ENCODE measurements at places on chromosomes 12 and 14.
A peak's percentile ranks its signal among the peaks of the same experiment; 100 is the strongest.

GRCh38 chr12:47725893-47726292 is 603 bp upstream of the ENDOU start:
- DNase-seq, result no peak

- DNase-seq, result no peak
Observed at GRCh38 chr14:94088516-94088915, 7.4 kb downstream of the IFI27L1 start.

GRCh38 chr14:73235531-73236155 is 1.7 kb upstream of the PAPLN start:
- DNase-seq, result no peak

- no peak for DNase-seq
Observed at GRCh38 chr14:75802486-75802885, 141.4 kb downstream of the TTLL5 start.

- no peak for DNase-seq
Observed at GRCh38 chr14:47442211-47442610, 233.2 kb downstream of the MDGA2 start.

DNA sequence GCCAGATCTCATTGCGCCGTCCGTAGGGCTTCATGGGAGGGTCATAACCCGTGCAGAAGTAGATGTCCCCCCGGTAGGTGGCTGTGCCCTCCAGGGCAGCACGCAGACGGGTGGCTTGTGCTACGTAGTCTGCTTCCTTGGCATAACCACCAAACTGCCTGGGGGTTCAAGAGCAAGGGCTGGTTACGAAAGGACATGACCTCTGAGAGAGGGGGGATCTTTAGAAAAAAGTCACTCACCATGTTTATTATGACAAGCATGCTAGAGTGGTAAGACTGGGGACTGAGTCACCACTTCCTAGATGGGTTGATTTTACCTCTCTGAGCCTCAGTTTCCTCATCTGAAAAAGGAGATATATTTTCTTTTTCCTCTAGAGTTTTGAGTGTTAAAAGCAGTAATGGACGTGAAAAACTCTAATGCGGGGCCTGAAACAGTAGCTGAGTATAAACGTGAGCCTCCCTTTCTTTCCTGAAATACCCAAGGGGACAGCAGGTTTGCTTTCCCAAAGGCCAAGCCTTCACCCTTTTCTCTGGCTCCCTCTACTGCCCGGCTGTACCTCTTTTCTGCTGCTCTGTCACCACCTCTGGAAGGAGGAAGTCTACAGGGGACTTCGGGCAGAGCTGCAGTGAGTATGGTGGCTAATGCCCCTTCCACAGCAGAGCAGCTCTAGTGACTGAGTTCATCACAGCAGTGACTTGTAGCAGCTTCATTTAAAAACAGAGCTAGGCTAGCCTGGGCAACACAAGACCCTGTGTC is 23.5 kb upstream of the GPRC5D start:
- no peak for DNase-seq

- DNase-seq, result no peak
Observed at GRCh38 chr12:18798535-18799361, 60.8 kb downstream of the CAPZA3 start.

DNA sequence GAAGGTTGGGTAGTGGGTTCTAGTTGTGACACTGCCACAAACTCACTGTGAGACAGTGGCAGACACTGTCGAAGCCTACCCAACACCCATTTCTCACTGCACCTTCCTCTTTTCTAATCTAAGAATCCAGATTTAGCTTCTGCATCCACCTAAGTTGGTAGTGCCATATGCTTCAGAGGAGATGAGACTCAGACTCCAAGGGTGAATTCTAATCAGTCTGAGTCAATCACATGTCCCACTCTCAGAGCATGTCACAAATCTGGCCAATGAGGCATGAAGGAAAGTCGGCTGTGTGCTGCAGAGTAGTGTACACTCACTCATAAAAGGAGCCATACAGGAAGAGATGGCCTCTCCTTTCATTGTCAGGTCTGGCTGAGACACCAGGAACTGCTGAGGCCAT is 102.1 kb upstream of the RAP1B start:
- no peak for DNase-seq

DNA sequence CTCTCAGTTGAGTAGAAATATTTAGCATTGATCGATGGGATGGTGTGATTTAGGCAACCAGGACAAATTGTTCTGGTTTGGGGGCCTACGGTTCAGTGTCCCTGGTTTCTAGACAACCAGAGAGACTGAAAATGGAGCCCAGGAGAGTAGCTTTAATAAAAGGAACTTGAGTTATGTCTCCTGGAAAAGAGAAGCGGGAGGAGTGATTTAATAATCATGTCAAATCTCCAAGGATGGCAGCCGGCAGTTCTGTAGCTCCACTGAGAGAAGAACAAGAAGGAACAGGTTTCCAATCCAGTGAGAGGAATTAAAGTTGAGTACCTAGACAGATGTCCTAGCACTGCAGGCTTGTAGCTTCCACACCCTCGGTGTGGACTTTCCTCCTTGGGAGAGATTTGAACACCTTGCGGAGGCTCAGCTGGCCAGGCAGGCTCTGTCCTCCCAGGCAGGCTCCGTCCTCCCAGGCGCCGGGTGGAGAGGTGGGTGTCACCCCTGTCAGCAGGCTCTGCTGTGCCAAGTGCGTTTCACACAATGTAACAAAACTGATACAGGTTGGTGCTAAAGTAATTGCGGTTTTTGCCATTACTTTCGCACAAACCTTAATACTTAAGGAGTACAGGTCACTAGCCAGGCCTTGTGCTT is 45.9 kb downstream of the SLC6A12 start:
- no peak for DNase-seq

GRCh38 chr12:44851586-44851985 is 24.5 kb downstream of the NELL2 start:
- DNase-seq, result no peak

DNA sequence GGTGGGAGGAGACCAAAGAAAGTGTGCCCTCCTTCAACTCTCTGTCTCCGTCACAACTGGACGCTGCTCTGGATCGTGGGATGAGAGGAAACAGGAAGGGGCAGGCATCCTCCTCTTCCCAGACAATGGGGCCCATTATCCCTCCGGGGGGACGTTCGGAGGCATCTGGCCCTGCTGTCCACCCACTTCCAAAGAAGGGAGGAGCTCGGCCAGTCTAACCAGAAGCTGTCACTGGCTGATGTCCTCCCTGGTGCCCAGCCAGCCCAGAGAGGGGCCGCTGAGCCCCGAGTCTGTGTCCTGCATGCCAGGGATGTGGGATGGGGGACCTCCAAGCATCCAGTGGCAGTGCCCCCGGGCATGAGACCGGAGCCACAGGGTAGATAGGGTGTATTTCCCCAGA is 39.8 kb upstream of the MEG3 start:
- no peak for DNase-seq

- DNase-seq, result no peak
Observed at GRCh38 chr12:99259040-99259934, 388.3 kb upstream of the GARIN6 start.

GRCh38 chr14:20530771-20531571 is 25.6 kb downstream of the RNASE10 start:
- peak; percentile 68 for DNase-seq

GRCh38 chr12:75334384-75335030 is at the start of gene GLIPR1L1:
TSS of gene GLIPR1L1 (plus strand) at chr12:75334670. CDS start at chr12:75334729, 59 bp downstream.
- peak; percentile 84 for DNase-seq

DNA sequence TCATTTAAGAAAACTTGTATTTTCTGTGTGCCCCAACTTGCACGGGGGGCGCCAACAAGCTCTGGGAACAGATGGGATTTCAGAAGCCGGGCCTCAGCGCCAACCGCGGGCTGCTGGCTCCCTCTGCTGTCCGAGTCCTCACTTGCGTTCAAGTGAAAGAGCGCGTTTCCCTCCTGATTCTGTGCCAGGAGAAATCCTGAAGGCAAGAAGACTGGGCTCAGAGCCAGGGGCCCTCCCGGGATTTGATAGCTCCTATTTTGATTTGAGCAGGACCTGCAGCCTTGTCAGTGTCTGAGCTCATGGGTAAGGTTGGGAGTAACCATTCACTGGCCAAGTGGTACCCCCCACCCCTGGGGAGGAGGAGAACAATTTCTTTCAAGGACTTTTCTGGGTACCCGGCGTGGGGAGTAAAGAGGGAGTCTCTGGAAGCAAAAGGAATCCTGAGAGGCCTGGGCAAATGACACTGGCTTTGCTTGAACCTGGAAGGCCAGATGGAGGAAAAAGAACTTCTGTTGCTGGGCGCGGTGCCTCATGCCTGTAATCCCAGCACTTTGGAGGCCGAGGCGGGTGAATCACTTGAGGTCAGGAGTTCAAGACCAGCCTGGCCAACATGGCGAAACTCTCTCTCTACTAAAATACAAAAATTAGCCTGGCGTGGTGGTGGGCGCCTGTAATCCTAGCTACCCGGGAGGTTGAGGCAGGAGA is 179.0 kb upstream of the RGS6 start:
- DNase-seq, result peak; percentile 66

GRCh38 chr12:30928356-30929244 is 2.1 kb downstream of the TSPAN11 start:
- no peak for DNase-seq

GRCh38 chr12:115870021-115870420 is 407.5 kb downstream of the MED13L start:
- no peak for DNase-seq

DNA sequence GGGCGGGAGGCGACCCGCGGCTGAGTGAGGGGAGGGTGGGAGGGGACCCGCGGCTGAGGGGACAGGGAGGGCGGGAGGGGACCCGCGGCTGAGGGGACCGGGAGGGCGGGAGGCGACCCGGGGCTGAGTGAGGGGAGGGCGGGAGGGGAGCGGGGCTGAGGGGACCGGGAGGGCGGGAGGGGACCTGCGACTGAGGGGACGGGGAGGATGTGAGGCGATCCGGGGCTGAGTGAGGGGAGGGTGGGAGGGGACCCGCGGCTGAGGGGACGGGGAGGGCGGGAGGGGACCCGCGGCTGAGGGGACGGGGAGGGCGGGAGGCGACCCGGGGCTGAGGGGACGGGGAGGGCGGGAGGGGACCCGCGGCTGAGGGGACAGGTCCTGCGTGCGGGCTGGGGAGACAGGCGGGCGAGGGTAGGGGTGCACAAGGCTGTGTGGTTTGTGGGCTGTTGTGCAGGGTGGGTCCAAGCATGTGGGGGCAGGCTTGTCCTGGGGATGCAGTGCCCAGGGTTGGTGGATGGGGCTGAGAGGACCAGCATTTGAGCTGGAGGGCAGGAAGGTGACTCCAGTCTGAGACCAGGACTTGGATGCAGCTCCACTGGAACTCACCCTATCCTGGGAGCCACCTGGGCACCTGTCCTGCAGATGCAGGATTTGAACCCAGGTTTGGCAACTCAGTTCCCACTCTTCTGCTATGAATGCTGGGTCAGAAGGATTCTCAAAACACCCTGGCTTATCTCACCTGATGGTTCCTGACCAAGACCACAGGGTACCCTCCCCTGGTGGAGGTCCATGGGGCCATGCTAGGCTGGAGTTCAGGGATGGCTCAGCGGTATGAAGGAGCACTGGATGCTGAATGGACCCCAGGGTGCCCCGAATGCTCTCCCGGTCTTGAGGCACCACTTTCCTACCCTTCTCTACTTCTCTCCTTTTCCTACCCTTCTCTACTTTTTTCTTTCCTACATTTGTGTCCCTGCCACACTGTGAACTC is 9.4 kb downstream of the PLD4 start:
- DNase-seq, result no peak

DNA sequence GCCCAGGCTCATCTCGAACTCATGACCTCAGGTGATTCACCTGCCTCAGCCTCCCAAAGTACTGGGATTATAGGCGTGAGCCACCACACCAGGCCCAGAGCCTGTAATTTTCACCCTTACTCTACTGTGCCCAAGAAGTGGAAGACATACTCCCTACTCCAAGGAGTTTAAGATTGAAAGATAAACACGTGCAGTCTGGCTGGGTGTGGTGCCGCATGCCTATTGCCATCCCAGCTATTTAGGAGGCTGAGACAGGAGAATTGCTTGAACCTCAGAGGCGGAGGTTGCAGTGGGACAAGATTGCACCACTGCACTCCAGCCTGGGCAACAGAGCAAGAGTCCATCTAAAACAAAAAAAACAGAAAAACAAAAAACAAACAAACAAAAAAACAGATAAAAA is 90.0 kb downstream of the NINJ2 start:
- no peak for DNase-seq

- DNase-seq, result no peak
Observed at GRCh38 chr14:93037351-93037750, 78.4 kb downstream of the ITPK1 start.

- DNase-seq, result no peak
Observed at GRCh38 chr12:103839609-103840461, 1.2 kb downstream of the NT5DC3 start.

DNA sequence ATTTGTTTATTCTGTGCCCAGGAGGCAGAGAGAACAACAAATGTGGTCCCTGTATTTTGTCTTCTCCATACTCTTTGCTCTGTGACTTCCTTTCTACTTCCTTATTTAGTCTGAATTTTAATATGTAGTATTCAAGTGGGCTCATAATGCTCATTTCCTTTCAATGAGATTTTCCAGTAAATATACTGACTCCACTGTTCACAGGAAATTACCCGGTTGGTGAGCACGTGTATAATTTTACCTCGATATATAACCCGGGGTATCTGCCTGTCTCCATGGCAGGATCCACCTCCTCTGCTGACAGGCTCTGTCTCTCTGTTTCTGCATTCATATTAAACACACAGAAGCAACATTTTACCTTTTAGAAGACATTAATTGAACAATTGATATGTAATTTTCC is 166.0 kb downstream of the SLC38A4 start:
- no peak for DNase-seq

DNA sequence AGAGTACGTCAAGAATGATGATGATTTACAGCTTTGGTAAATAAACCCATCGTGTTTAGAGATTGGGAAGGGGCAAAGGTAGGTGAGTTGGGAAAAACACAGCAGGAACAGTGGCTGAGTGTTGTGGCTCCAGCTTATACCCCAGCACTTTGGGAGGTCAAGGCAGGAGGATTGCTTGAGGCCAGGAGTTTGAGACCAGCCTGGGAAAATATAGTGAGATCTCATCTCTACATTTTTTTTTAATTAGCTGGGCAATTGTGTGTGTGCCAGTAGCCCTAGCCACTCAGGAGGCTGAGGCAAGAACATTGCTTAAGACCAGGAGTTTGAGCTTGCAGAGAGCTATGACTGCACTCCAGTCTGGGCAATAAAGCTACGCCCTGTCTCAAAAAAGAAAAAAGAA is 77.1 kb downstream of the RASSF9 start:
- no peak for DNase-seq

DNA sequence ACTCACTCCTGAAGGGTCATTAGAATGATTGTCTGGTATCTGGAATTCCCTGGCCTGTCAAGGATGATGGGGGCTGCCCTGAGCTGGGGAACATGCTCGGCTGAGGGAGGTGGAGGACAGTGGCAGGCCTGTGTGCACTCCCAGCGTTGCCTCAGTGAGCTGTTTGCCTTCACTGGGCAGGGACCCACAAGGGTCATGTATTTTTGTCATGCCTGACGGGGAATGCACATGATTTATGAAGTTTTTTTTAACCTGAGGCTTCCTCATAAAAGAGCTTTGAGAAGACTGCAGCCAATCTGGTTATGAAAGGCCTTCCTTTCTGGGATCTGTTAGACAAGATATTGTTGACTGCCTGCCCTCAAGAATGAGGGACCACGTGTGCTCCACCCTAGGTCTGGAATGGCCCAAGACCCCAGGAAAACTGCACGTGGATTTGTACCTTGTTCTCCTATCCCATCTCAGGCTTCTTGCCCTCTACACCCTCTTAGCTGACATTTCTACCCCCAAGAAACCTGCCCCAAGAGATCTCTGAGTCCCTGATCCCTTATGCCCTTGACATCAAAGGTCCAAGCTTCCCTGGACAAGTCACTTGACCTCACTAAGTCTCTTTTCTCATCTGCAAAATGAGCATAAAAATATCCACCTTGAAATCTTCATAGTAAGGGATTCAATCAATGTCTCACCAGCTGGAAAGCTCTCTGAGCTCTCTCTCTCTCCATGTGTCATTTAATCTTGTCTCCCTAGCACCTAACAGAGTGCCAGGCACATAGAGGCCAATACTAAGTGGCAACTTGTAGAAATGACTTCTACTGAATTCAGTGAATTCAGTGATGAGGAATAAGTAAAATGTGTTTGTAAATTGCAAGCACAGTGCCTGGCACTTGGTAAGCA is 24.5 kb upstream of the COL2A1 start:
- DNase-seq, result no peak

Measured in CD4-positive, alpha-beta T cell treated with Interleukin-21 for 1 hour (primary cell).